ENCODE measurements at places on chromosomes 2 and 18.

DNA sequence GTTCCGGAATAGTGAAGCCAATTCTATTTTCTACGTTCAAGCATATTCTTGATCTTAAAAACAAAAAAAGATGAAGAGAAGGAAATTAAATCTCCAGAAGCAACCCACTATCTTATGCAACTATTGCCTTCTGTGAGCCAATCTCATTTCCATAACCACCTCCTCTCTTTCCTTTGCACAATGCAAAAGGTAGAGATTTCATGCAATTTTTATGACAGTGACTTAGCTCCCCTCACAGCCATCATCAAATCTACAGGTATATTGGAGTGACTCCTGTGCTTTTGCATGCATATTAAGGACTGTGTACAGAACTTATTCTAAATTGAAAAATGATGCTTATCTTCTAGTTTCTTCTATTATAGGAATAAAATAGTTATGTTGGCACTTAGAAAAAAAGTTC, 191.8 kb downstream of the DCC start:
- no peak for DNase-seq

- no peak for DNase-seq
These were observed 34.5 kb downstream of the TTLL4 start for GRCh38 chr2:218745160-218745558.

DNA sequence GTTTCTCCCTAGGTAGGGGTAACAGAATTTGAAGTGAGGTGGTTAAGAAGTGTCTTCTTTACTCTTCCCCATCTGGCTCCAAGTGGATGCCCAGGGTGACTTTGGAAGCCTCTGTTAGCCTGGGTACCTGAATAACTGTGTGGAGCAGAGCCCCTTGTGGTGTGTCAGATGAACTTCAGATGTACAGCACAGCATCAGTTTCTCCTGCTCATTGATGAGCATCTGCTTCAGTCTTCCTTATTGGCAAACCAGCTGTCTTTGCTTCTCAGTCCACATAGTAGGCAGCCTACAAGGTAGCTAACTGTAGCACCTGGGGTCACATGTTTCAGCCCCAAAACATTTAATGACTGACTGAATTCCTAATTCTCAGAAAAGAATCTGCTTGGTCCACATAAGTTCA, 56.2 kb upstream of the ATP8B1 start:
- DNase-seq, result no peak

- DNase-seq, result peak; percentile 24
These were observed 436.4 kb downstream of the FBXO15 start for GRCh38 chr18:73711256-73711655.

DNA sequence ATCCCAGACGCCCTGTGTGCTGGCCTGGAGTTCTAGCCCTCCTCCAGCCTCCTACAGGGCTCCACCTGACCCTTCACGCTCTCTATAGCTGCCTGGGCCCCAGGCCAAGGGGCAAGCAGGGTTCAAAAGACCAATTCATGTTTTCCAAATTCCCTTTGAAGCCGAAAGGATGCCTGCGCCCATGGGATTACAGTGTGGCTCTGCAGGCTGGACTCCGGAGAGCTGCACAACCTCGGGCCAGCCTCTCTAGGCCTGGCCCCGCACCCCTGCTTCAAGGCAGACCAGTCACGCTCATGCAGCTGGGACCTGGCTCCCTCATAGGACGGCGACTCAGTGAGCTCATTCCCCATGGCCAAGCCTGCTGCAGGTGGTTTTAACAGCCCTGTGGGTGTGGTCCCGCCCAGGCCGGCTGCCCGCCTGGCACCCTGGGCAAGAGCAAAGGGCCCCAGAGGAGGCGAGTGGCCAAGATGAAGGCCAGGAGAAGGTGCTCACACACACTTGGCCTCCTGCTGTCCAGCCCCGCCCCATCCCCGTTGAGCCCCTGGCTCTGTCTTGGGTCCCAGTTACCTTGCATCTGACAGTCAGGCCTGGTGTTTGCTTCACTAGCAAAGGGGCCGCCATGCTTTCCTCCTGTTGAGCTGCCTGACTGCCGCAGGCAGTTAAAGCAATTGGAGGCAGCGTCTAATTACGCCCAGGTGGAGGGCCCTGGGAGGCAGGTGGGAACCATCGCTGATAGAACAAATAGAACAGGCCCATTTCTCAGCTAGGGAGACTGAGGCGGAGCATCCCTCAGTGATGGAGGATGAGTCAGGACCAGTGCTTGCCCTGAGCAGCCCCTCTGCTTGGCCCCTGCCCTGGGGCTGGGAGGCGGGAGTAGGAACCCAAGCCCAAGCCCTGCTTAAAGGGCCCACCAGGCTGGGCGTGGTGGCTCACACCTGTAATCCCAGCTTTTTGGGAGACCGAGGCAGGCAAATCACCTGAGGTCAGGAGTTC, 56.9 kb downstream of the SMAD7 start:
- DNase-seq, result no peak

DNA sequence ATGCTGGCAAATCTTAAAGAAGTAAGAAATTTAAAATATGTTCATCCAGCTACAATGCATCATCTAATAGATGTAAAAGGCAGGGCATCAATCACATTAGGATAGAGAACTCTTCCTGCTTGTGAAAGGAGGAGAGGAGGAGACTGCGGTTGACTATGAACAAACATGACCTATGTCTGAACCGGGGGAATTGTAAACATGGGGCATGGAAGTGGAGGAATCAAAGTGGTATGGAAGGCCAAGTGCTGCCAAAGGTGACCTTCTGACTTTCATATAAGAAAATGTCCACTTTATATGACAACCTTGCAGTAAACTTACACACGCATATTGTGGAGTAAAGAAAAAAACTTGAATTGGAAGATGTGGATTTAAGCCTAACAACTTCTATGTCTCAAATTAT, 20.0 kb upstream of the SLC8A1 start:
- DNase-seq, result no peak

- no peak for DNase-seq
These were observed 10.9 kb downstream of the POLI start for GRCh38 chr18:54280220-54280569.

DNA sequence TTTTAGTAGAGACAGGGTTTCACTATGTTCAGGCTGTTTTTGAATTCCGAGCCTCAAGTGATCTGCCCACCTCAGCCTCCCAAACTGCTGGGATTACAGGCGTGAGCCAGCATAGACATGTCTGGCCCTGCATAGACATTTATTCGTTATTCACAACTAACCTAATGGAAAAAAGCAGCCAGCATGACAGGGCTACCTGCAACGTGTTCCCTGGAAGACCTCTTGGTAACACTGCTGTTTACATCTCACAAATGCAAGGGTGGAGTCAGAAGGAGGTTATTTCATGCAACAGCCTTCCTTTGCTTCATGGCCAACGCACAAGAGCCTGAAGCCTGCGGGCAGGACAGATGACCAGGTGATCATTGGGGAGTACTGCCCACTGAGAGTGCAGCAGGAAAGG, 9.2 kb downstream of the SERPINE2 start:
- no peak for DNase-seq

DNA sequence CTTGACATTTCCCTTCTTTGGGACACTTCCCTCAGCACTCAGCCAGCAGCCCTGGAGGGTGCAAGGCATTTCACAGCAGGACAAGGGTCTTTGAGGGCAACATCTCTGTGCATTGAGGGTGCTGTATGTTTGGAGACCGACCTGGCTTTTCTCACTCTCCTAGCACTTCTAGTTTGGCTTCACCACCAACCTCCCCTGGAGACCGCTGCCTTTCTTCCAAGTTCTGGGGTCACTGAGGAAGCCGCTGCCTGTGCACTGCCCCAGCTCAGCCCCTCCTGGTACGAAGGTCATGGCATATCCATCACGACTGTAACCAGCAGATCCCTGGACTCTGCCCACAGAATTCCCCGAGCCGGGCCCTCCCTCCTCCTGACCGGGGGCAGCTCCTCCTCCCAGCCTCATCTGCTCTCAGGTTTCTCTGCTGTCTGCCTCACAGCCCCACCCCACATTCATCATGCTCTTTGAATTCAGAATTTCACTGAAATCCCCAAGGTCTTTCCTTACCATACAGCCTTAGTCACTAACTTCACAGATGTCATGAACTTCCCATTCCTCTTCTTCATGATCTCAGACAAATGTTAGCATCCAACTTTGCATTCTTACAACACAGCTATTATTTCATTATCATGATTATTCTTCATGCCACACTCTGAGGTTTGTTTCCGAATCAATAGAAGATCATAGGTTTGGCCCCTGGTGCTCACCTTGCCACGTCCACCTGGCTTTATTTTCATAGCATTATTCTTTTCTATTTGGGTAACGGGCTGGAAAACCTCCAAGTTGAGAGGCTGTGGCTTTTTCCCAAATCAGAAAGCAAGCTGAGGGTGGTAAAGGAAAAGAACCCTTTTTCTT, 113.0 kb upstream of the COPS8 start:
- DNase-seq, result no peak

GRCh38 chr2:164690361-164690760, 69.1 kb upstream of the GRB14 start:
- DNase-seq, result no peak

GRCh38 chr2:46161911-46162310, 135.3 kb upstream of the EPAS1 start:
- no peak for DNase-seq

DNA sequence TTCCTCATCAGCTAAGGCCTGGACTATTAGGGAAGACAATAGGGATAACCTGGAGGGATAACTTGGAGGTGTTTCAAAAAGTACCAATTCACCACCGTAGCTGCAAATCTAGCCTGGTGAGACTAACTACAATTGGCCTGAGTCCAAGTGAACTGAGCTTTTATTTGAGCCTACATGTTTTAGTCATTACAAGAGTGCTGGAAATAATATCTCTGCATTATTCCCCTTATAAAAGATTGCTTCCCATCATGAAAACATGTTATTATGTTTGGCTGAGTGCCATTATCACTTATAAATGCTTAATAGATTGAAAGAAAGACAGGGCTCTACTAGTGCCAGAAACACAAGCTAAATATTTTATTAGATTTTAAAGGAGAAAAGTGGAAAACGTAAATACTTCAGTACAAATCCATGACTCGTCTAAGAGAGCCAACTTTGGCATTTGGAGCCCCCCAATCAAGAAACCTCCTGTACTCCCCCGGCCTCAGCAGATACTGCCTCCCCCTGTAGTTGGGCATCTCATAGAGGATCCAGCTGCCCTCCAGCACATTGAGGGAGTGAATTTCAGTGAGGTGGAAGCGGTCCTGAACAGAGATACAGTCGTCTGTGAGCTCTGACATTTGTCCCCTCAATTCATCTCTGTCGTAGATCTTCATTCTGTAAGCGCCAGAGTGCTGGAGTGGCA, 3.6 kb downstream of the CRYGB start:
- peak; percentile 91 for DNase-seq

GRCh38 chr2:185372188-185372587, 366.4 kb upstream of the FSIP2 start:
- no peak for DNase-seq

GRCh38 chr2:105924932-105925331, 180.2 kb downstream of the NCK2 start:
- no peak for DNase-seq

DNA sequence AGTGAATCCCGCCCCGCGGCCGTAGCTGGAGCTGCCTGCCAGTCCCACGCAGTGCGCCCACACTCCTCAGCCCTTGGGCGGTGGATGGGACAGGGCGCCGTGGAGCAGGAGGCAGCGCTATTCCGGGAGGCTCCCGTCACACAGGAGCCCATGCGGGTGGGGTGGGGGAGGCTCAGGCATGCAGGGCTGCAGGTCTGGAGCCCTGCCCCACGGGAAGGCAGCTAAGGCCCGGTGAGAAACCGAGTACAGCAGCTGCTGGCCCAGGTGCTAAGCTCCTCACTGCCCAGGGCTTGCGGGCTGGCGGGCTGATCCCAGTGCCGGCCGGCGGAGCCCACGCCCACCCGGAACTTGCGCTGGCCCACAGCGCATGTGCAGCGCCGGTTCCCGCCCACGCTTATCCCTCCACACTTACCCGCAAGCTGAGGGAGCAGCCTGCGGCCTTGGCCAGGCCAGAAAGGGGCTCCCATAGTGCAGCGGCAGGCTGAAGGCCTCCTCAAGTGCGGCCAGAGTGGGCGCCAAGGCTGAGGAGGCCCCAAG, 1152.8 kb upstream of the CELF4 start:
- DNase-seq, result no peak

DNA sequence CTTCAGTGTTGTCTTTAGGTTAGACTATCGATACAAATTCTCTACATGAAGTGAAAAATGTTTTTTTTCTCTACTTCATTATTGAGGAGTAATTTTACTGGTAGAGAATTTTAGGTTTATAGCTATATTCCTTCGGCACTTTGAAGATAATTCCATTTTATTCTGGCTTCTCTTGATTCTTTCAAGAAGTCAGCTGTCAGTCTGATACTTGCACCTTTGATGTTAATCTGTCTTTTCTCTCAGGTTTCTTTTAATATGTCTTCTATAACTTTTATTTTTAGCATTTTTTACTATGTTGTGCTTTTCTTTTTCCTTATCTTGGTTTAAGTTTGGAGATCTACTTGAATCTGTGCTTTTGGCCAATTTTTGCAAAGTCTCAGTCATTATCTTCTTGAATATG, 18.6 kb downstream of the TSPYL6 start:
- no peak for DNase-seq

All from NCI-H2081 treated with DMSO at 0.1 percent for 48 hours (cell line).